ENCODE measurements at places on chromosomes 6 and 20.

GRCh38 chr6:141488488-141488887 lies 644.2 kb upstream of the GJE1 start:
- DNase-seq = no peak

- no peak for DNase-seq
Observed at GRCh38 chr6:68400396-68400795, 234.7 kb upstream of the ADGRB3 start.

DNA sequence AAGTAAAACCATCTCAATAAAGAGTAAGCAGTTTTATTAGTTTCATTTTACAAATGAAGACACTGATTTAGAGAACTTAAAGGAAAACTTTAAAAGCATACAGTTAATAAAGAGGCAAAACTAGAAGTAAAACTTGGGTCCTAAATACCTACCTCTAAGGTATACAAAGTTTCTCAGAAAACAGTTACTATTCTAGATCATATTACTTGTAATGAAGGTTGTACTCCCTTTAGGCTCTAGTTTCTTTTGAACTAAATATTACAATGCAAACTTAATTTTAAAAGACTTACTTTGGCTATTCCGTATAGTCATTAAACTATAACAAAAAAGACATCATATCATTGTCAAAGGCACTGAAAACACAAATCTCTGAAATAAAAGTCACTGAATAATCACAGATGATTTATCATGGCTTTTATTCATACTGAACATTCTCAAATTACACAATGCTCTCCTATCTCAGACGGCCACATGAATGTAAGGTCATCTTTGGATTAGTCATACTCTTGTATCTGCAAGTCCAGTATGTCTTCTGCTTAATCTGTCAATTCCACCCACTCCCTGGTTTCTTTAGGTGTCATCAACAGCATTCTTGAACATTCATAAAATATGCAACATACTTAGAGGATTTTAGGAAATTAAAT lies 361.6 kb upstream of the RUNX2 start:
- no peak for DNase-seq

- DNase-seq = no peak
Observed at GRCh38 chr20:45338121-45339030, 9.8 kb downstream of the SDC4 start.

DNA sequence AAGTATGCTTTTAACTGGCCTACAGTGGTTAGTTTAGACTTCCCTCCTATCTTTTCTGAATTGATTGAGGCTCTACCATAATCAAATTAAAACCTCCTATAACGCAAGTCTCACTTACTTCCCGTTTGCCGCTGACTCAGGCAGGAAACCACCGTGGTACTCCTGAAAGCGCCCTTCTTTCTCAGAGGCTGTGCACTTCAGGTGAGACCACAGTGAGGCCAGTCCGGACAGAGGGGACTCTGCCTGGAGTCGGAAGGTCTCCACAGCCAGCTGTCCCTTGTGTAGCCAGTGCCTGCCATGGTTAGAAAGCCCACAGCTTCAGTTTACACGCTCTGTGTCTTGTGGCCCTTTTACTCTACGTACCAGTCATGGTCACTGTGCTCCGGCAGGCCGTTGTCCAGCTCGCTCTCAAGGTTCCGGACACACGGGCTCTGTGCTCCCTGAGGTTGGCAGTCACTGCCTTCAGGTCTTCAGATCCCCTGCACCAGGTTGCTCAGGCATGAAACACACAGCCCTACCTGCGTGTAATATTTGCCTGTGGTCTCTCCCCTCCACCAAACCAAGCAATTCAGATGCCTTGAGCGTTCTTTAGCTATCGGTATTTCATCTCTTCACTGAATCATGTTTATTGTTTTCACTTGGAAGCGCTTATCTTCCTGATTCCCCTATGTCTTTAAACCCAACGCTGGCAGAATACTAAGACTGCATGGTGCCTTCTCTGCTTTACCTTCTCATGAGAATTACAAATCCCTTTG lies 178.8 kb downstream of the SMOC2 start:
- DNase-seq = no peak

DNA sequence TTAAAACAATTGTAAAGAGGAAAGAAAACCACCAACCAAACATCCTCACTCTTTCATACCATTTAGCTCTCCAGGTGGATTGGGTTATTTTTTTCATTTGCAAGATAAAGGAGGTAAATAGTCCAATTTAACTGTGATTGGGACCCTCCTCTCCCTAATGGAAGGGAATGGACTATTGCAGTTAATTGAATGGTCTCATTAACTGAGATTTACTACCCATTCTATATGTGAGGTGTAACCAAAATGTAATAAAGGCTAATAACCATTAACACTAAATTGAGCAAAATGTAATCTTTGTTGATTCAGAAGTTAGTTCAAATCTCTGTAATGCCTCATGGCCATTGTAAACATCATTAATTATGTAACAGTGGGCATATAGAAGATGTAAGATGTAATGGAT lies 105.0 kb downstream of the KLHL32 start:
- no peak for DNase-seq

- no peak for DNase-seq
Observed at GRCh38 chr6:25052181-25052580, 116.4 kb upstream of the RIPOR2 start.

GRCh38 chr6:2547355-2547754 lies 203.4 kb downstream of the MYLK4 start:
- no peak for DNase-seq

DNA sequence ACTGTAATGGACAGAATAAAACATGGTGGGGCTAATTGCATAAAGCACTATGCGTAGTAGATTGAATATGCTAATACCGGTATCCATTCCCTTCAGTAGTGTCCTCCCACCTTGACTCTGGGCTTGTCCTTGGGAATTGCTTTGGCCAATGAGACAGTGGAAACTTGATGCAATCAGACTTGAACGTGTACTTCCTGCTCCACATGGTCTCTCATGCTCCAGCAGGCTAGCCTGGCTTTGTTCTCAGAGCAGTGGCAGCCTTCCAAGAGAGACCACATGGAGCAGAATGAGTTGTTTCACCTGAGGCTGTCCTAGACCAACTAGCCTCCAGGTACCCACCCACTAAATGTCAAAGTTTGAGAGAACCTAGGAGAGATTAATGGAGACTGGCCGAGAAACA lies 37.0 kb upstream of the BTBD3 start:
- DNase-seq = no peak

GRCh38 chr6:2575236-2575635 lies 175.5 kb downstream of the MYLK4 start:
- DNase-seq = no peak

DNA sequence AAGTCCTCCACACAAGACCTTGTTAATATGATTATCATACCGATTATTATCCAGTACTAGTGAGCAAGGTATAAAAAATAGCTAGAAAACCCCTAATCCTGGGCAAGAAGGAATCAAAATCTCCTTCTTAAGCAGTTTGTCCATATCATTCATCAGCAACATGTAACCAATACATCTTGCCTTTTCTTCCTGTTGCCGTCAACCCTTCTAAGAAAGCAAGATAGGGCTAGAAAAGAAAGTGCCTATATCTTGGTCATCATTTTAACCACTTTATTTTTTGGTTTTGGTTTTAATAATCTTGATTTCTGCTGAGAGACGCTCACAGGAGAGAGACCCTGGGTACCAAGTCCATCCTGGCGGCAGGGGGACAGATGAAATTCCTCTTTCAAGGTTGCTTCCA lies 27.2 kb upstream of the PREX1 start:
- DNase-seq = no peak

DNA sequence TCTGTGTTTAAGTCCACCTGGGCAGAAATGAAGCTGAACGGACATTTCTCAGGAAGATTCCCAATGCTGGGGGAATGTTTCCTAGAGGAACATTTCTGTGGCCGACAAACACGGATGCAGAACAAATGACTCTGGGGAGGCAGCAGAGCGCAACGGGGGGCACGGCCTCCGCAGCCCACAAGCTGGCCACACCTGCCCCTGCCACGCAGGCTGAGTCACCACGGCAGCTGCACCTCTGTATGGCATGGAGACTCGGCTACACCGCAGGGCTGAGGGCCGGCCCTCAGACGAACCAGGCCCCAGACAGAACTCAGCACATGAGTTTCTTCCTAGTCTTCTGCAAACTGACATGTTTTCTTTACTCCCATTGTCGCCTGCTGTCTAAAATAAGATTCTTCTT lies 10.0 kb upstream of the PRR18 start:
- no peak for DNase-seq

- DNase-seq = no peak
Observed at GRCh38 chr6:170476360-170476759, 76.7 kb downstream of the PSMB1 start.

GRCh38 chr20:36855241-36855657 lies 20.7 kb upstream of the TLDC2 start:
- DNase-seq = no peak

- no peak for DNase-seq
Observed at GRCh38 chr6:11460001-11460668, 77.4 kb upstream of the TMEM170B start.

DNA sequence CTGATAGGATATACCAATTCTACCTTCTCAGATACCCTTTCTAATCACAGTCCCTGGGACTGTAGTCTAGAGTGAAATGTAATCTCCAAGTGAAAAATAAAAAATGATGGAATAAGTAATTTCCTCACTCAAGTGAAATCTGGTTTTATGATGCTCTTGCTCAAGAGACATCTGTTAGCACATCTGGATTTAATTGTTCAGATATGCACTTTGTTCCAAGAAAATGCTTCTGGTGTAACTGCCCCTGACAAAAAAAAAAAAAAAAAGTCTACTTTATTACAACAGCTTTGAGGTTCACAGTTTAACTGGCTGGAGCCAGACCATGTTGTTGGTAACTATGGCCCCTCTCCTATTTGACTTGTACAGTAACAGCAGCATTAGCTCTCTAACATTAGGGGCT lies 251.8 kb downstream of the BTBD9 start:
- no peak for DNase-seq

- no peak for DNase-seq
Observed at GRCh38 chr20:32292548-32292947, 15.1 kb downstream of the KIF3B start.

GRCh38 chr6:42030585-42031506 lies 19.5 kb upstream of the TAF8 start:
- DNase-seq = no peak

- no peak for DNase-seq
Observed at GRCh38 chr6:44670146-44670545, 282.6 kb downstream of the CDC5L start.

- DNase-seq = no peak
Observed at GRCh38 chr20:33521461-33521860, 31.6 kb downstream of the CBFA2T2 start.

DNA sequence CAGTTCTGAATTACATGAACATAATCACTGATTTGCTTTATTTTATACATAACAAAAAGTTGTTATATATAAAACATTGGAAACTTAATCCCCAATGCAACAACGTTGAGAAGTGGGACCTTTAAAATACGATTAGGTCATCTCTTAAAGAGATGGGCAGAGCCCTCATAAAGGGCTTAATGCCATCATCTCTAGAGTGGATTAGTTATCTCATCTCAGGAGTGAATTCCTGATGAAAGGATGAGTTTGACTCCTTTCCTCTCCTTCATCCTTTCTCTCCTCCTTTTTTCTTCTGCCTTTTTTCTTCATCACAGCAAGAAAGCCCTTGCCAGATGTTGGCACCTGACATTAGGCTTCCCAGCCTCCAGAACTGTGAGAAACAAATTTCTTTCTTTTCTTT lies 13.9 kb downstream of the HLA-DOA start:
- no peak for DNase-seq

- no peak for DNase-seq
Observed at GRCh38 chr6:82959385-82959941, 106.2 kb downstream of the UBE3D start.

- no peak for DNase-seq
Observed at GRCh38 chr6:134956032-134956431, 6.1 kb upstream of the ALDH8A1 start.

DNA sequence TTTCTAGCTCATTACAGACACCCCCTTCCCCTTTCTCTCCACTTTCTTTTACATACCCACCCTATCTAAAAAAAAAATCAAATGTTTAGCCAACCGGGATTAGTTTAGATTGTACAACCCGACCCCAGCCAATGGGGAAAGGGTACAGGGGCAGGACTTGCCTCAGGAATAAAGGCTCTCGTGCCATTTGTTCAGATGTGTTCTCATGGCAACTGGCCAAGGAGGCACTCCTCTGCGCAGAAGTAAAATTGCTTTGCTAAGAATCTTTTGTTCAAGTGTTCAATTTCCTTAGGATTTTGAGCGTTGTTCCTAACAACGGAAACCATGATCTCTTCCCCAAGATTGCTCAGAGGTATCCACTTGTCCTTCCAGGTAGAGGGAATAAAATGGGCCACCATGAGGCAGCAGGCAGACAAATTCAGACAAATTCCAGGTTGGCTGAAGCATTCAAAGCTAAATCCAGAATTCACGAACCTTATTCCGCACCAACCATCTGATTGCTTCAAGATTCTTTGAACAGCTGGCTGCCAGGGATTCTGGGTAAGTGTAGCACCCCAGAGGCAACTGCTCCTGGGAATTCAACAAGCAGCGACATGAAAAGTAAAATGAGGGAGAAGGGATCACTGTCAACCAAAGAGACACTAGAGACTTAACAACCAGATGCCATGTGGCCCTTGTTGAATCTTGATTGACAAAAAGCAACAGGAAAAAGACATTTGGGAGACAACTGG lies 431.8 kb downstream of the PREX1 start:
- DNase-seq = no peak

DNA sequence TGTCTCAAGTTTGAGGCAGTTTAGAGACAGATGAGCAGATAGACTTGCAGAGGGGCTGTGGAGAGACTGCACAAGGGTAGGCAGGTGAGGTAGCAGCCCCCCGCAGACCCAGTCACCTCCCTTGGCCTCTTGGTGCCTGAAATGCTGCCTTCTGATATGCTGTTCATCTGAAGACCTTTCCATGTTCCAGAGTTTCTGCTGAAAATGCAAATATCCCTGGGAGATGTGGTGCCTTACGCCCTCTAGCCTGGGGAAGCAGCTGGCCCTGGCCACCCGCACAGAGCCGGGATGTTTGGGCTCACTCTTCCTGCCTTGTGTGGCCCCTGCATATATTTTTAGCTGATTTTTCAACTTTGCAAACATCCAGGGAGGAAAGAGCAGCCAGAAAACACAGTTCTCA lies 51.4 kb downstream of the TMEM242 start:
- DNase-seq = no peak

DNA sequence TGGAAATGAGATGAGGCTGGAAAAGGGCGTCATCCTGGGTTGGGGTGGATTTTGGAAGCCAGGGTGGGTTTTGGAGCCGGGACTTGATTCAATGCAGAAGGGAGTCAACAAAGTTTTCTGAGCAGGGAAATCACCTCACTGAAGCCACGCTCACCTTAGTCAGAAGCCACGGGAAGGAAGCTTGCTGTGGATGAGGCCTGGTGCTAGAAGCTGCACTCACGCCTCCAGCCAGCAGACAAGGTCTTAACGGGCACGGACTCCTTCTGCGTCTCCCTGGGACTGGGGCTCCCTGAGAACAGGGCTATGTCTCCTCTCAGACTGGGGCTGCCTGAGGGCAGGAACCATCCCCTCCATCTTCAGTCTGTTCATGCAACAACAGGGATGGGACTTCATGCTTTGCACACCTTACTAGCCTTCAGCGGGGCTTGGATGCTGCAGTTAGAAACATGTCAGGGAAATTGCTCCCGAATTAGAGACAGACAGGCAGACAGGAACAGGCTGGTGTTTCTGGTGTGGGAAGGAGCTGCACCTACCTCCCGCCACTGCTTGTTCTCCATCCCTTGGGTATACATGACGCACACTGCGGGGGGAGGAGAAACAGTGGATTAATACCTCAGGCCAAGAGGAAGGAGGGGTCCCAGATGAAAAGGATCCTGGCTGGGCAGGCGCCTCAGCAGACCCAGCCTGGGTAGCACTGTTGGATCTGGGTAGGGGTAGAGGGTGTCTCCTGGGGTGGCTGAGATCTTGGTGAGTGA lies 17.5 kb downstream of the CPNE5 start:
- DNase-seq = no peak
